Activated naive CD8-positive, alpha-beta T cell treated with anti-CD3 and anti-CD28 coated beads, Interleukin-2, amount 10 ng/mL, durations not matched to agents 7 days and 5 days (primary cell): ENCODE measurements at places on chromosomes 3 and 15. TPM values are rescaled to one million over a fixed set of nuclear protein-coding genes. Genes with fewer than 3 reads are reported as not detected.
A peak's percentile ranks its signal among the peaks of the same experiment; 100 is the strongest.

DNA sequence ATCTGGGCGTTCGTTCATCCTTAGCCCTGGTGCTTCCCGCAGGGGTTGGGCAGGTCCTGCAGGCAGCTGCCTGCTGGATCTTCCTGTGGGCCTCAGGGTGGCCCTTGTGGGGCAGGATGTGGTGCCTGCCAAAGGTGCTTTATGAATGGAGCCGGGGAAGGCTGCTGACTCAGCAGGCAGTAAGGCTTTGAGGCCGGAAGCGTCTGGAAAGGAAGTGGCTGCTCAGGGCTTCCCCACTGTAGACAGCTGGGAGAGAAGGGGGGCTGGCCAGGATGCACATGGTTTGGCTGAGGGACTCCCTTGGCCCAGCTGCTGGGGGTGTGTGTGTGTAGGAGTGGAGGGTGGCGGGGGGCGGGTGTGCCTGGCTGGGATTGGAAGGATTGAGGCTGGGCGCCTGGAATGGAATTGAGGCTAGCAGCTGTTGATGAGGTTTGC, 12.9 kb downstream of the CD276 start:
- peak; percentile 80 for DNase-seq

DNA sequence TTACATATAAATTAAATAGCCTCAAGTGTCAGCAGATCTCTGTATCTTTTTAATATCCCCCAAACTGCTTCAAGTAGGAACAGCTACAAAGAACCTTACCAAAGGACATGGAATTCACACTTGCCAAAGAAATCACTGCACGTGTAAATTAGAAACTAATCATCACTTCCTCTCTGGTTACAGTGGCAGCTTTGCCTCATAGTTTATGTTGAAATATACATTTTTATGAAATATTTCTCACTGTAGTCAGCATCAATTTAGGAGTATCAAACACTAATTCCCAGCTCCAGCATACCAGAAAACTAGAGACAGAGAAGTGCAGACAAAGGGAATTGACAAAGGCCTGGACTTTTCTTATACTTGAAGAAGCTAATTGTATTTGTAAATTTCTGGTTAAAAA, 260.9 kb downstream of the TIGIT start:
- DNase-seq = no peak

The CSPG4 gene
- not detected for total RNA-seq

The MCF2L2 gene
- 6.5 TPM for total RNA-seq

The OIP5 gene
- total RNA-seq = 17.2 TPM

- no peak for DNase-seq
Measured at GRCh38 chr15:68432441-68433064, 590 bp upstream of the ITGA11 start.

- DNase-seq = no peak
Measured at GRCh38 chr15:100516643-100517512, 11.9 kb downstream of the CERS3 start.

- no peak for DNase-seq
Measured at GRCh38 chr15:98844261-98844660, 163.3 kb downstream of the PGPEP1L start.

The NR1I2 gene
- total RNA-seq = 0.28 TPM

- DNase-seq = no peak
Measured at GRCh38 chr3:114446600-114446999, 152.8 kb downstream of the TIGIT start.

DNA sequence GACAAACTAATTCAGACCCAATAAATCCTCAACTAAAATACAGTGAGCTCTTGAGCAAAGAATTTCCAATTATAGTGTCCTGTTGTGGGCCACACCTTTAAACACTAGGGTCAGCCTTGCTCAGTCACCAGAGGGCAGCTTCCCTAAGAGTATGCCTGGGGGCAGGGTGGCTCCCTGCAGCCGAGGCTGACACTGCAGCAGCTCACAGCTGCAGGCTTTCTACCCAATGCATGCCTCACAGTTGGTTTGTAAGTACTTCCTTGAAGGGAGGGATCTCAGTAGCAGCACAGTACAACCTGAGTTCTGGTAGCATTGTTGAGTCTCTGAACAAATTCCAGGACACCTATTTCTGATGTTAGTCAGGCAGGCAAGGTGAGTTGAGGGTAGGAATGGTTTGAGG, 335.6 kb downstream of the TUSC7 start:
- no peak for DNase-seq

The GABRG3 gene
- total RNA-seq = not detected

The ANKRD63 gene
- total RNA-seq = 0.26 TPM

DNA sequence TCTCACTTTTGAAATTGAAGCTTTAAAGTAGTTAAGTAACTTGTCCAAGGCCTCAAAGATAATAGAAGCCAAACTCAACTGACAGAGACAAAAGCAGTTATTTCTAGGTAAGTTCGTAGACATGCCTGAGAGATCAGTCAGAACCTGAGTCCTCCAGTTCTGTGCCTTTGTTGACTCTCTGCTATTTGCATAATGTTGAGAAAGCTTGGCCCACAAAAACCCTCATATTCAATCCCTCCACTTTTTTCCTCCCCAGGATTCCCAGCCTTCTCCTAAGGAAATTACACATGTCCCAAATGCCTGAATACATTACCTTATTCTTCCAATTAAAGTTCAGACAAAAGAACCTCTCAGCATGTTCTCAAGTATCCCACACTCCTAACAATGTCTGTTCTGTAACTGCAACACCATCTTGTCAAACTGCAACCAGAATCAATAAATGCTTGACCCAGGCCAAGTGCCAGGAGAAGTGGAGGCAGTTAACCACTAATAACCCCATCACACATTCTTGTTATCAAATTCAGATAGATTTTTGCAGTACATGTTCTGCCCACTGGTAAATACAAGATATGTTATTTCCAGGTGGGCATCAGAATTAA, 217.8 kb downstream of the LRRC3B start:
- no peak for DNase-seq

GRCh38 chr3:102979682-102980354, 545.0 kb downstream of the ZPLD1 start:
- no peak for DNase-seq

The GABRR3 gene
- total RNA-seq = not detected

The DCLK3 gene
- total RNA-seq = not detected

GRCh38 chr3:55965776-55966175, 478.7 kb upstream of the WNT5A start:
- DNase-seq = no peak

- DNase-seq = no peak
Measured at GRCh38 chr3:110384601-110385000, 687.0 kb upstream of the NECTIN3 start.

The C15orf62 gene
- total RNA-seq = 2.4 TPM

GRCh38 chr3:126416943-126417342, 22.2 kb downstream of the CFAP100 start:
- no peak for DNase-seq

DNA sequence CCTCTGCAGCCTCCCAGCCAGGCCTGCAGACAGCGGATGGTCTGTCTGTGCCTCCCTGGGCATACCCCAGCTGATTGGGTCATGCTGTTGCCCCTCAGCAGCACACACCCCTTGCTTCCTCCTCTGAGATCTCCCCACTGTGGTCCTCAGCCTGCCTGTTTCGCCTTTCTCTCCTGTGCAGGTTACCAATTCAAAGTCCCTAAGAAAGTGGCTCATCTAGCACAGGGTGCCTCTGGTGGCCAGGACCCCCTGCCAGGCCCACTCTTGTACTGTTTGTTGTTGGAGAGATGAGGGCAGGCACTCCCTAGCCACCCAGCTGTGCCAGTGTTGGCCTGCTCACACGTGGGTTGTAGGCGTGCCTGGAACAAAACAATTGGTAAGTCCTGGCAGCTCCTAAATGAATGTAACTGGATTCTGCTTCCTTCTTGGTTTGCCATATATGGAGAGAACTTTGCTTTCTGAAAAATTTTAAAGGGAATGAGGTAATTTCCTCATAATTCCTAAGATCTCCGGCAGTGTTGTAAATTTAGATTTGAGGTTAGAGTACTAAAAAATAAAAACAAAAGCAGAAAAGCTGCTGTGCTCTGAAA, 213.2 kb upstream of the IL12A start:
- no peak for DNase-seq

DNA sequence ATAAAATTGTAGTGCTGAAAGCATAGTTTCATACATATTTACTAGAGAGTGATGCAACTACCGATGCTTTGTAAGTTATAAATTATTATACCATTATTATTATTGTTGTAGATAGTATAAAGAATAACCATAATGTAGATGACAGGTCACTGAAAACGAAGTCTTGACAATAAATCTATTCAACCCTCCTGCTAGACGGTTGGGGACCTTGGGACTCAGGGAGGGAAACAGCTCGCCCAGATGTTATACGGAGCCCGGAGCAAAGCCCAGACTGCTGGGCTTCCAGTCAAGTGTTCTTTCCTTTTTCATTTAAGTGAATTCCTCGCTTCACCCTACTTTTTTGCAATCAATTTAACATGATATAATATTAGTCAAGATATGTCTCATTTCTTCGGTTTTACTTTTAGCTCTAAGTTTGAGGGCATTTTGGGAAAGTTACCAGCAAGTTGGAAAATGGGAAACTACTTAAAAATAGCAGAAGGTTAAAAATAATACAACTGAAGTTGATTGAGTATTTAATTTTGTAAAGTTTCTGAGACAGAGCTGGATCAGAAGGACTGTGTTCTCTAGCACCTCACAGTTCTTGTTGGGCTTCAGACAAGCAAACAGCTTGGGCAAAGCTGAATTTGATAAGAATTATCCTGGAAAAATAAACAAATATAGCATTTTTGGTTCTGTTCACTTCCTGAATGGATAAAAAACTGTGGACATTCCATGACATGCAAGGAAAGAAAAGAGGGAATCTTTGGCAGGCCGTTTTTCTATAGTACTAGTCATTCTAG, 173.4 kb upstream of the TP63 start:
- DNase-seq = no peak

The TMCO5A gene
- total RNA-seq = not detected

The CNTN3 gene
- total RNA-seq = not detected

The PTPRG gene
- total RNA-seq = not detected

The SLC35A5 gene
- 18.1 TPM for total RNA-seq

- no peak for DNase-seq
Measured at GRCh38 chr15:72354496-72354895, 21.3 kb downstream of the HEXA start.

DNA sequence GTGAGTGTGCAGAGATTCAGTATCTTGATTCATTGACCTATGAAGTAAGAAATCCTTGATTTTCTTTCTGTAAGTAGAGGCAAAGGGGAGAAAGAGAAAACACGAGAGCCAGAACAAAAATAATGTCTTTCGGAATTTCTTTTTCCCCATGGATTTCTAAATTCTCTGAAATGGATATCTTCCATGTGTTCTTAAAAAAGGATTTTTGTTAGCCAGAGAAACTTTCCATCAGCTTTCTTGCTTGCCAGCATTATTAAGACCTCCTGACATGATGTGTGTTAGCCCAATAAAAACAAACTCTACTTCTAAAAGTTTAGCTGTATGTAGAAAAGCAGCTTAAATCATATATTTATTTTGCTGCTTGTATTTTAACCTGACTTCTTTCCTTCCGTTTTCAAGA, 122.3 kb upstream of the AADACL2 start:
- no peak for DNase-seq

DNA sequence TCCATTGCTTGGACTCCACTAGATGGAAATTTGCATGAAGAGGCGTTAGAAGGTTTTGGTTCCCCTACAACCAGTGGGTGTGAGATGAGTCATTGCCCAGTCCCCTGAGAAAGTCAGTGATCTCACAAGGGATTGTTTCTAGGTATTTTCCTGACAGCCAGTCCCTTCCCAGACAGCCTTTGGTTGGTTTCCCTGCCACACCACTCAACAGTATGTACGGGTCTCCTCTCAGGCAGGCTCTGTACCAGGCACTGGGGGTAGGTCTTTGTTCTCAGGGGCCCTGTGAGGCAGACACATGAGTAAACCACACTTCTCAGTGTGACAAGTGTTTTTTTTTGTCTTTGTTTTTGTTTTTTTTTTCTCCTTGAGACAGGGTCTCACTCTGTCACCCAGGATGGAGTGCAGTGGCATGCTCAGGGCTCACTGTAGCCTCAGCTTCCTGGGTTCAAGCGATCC, 4.0 kb downstream of the LAMP3 start:
- DNase-seq = no peak

The DUOXA1 gene
- not detected for total RNA-seq

DNA sequence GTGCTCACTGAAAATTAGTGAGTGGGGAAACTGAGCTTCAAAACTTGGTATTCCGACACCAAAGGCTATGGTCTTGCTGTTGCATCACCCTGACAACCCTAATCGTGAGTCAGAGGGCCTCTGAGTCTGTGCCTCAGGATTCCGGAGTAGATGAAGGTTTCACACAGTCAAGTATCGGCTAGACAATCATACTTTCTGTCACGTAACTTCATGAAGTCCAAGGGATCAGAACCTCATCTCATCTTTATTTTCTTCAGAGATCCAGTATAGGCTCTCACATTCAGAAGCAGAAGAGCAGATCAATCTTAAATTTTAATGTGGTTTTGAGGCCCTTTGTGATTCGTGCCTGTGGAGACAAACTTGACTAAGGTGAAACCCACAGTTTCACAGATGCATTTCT, 26.1 kb upstream of the NECTIN3 start:
- no peak for DNase-seq

The MESP2 gene
- total RNA-seq = not detected
